ENCODE measurements at places on chromosomes 13 and 19.

DNA sequence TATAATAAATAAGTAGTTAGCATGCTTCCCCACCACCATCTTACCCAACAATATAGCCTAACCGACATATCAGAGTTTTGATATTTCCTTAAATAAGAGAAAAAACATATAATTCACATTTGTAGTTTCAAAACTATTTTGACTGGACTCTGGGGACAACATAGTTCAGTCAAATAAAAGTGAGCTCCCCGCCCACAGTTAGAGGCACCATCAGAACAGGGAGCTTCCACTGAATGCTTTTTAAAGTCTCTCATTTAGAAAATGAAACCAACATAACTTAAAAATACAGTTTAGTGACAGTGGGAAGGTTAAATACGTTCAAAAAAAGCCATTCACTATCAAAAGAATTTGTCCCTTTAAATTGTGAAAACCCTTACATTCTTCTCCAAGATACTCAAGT lies 92.8 kb downstream of the EPSTI1 start:
- DNase-seq: no peak

GRCh38 chr13:106109391-106109791 lies 426.1 kb downstream of the EFNB2 start:
- no peak for DNase-seq

DNA sequence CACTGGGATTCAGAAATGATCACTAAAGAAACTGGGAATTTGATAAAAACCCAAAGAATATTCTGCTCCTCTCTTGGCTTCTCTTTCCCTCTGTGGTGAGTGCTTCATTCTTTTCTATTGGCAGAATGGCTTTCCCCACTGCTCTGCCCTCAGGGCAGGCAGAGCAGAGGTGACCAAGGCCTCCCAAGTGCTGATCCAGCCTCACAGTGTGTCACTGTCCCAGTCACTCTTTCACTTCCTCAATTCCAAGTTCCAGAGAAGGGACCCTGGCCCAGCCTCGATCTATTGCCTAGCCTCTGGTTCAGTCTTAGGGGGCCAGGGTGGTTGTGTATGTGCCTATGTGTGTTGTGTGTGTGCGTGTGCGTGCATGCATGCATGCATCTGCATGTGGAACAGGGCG lies 180.6 kb upstream of the TMTC4 start:
- no peak for DNase-seq

GRCh38 chr19:21835810-21836444 lies at the start of gene ZNF43:
Gene ZNF43 (minus strand): TSS chr19:21836182. CDS start chr19:21836038, 144 bp downstream.
- peak; percentile 43 for DNase-seq

- DNase-seq: no peak
Measured at GRCh38 chr19:7242601-7243258, 51.5 kb downstream of the INSR start.

- DNase-seq: no peak
Measured at GRCh38 chr19:56727677-56728076, 56.1 kb upstream of the ZNF835 start.

GRCh38 chr19:2016041-2016807 lies 710 bp upstream of the BTBD2 start:
- DNase-seq: no peak

- no peak for DNase-seq
Measured at GRCh38 chr13:47148543-47148942, 251.7 kb upstream of the HTR2A start.

DNA sequence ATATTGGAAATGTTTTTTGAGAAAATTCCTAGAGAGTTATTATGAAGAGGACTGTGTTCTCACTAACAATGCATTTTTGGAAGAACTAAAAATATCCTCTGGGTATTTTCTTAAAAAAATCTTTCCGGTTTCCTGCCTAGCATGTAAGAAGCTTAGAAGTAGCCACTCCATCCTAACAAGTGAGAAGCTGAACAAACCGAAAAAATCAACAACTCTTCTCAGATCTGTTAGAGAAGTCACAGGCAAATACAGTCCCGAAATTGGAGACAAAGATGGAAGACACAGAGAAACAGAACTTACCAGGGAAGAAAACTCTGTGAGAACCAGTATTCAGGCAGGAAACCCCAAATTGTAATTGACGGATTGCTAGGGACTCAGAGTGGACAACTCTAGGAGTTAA lies 173.0 kb downstream of the KLF12 start:
- no peak for DNase-seq

DNA sequence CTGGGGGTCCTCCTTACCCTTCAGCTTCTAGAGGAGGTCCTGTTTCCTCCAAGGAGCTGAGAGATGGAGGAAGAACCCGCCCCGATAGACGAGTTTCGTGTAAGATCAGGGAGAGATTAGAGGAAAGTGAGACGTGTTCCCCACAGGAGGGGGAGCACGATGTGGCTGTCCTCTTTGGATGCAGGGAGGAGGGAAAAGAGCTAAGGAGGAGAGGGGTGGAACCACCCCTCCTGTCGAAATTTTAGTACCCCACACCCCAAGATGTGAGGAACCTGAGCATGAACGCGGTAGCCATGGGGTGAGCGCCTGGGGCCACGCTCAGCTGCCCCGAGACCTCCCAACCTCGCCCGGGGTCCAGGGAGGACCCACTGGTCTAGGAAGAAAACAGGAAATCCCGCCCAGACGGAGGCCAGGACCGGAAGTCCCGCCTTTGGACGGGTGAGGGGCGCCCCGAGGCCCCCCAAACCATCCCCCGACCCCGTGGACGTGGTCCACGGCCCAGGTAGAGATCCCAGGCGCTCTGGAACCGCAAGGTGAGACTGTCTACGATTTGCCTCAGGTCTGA lies 1.2 kb downstream of the AKT1S1 start:
- no peak for DNase-seq

DNA sequence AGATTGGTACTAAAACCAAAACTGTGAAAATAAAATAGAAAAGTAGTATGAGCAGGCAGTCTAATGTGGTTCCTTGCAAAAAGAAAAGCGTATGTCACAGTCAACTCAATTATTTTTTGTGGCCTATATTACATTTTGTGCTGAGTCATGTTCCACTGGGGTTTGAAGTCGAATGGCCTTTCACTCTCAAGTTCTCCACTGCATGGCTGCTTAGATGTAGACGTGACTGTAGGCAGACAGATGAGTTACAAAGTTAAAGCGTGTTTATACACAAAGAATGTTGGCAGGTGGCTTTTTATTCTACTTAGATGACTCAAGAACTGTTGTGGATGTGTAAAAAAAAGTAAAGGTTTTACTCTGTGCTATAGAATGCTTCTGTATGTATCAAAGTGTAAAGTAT lies 133.9 kb downstream of the SLITRK6 start:
- DNase-seq: no peak

DNA sequence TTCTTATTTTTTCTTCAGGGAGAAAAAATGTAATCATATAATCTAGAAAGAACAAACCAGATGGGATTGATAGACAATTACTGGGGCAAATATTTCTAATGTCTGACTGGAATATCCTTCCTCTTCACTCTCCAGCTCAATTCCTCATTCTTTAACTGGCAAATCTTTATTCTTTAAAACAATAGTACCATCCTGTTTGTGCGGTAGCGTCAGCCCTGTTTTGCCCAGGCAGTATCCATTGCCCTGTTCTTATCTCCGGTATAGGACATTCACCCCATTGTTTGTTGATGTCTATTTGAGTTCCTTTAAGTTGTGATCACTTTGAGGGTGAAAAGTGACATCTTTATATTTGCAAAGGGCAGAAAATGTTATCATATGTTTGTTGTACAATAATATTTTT lies 185.4 kb downstream of the POSTN start:
- no peak for DNase-seq

DNA sequence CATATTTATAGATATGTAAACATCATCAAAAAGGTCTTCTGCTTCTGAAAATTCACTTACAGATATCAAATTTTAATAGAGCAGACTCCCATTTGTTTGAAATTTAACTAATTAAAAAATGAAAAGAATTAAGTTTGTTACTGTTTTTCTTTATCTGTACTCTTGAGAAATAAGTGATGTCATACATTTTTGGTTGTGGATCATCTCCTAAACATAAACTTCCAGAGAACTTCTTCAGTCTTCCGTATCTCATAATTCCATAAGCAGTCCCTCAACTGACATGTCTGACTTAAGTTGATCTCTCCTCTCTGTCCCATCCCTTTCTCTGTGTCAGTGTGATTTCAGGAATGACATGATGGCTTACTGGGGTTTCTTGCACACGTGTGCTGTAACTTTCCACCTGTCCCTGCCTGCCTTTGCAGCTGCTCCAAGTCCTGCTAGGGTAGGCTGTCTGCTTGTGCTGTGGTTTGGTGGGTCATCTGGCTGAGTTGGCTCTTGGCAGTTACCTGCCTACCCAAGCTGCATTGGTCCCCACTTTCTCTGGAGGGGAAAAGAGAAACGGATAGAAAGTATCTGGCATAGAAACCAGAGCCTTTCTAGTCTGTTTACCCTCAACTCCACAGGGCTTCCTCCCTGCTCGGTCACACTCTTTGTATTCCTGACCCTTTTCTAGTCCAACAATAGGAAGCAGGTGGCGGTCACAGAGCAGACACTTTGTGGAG lies 127.1 kb downstream of the GGACT start:
- no peak for DNase-seq

DNA sequence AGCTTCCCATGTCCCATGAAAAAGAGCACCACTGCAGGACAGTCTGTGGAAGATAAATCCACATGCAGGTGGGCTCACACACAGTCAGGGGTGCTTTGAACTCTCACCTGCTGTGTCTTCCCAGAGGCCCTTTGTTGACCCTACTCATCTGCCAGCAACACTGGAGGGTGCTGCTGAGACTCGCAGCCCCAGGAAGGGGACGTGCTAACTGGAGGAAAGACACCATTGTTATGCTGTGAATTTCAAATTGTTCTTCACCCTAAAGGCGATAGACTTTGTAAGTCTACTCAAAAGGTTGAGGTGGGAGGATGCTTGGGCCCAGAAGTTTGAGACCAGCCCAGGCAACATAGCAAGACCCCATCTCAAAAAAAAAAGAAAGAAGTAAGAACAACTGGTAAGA lies 107.3 kb upstream of the SERP2 start:
- DNase-seq: no peak

GRCh38 chr19:42441049-42441445 lies 1.7 kb downstream of the CXCL17 start:
- DNase-seq: no peak

DNA sequence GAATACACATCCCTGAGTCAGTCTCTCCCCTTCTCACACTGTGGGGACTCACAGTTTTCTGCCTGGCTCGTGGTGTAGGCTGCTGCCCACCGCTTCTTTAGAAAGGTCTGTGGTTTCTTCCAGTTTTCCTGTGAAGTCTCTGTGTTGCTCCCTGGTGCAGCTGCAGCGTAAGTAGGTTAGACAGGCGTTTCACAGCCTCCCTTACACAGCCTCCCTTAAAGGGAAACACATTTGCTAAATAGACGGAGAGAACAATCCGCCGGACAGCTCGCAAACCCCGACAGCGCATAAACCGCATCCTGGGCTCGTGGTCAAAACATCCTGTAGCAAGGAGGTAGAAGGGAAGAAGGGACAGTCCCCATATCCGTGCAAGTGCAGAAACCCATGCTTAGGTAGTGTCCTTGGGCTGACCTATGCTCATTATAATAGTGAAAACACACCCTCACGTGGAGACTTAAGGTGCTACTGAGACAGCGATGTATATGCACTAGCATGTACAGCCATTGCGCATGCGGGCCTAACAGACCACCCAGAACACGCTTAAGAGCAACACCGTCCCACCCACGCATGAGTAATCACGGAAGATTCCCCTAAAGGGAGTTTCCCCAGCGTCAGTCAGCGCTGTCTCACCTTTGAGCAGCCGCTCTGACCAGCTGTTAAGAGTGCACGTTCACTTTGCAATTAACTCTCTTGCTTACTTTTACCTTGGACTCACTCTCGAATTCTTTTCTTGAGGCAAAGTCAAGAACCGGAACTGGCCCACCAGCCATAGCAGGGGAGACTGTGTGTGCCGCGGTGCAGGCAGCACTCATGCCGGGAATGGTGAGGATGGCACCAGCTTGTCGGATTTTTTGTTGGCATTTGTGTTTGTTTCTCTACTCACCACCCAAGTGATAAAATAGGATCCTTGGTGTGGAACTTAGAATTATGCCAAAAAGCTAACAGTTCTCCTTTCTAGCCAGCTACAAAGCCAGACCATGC lies 16.6 kb downstream of the SIGLEC8 start:
- no peak for DNase-seq

DNA sequence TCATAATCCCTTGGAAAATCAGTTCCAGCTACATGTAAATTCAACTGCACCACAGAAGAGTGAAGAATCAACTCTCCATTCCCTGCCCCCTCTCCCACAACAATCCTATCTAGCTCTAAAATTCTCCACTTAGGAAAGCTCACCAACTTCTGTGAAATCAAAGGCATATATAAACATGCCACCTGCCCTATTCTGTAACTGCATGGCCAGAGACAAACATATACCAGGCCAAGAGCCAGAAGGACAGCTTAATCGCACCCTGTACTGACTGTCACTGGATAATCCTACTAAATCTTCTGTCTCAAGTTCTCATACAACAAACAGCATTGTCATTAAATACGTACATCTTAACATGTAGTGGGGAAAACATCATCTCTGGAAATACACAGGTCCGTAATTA lies 58.2 kb upstream of the EEF1AKMT1 start:
- DNase-seq: no peak

DNA sequence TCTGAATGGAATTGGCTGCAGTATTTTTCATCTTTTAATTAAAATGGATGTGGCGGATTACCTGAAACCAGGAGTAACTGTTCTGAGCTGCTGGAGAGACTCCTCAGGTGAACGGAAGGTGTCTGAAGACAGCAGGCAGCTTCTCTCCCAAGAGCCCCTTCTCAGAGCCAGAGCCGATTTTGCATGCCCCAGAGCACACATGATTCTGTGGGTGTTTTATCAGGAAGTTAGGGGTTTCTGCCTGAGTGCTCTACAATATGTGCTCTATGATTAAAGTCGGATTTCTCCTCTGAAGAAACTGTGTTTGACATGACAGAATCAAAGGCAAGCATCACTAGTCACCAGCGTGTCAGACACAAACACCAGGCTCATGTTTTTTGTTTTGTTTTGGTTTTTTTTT lies 60.7 kb upstream of the MCF2L start:
- no peak for DNase-seq

GRCh38 chr13:66875264-66875663 lies 354.9 kb downstream of the PCDH9 start:
- no peak for DNase-seq

DNA sequence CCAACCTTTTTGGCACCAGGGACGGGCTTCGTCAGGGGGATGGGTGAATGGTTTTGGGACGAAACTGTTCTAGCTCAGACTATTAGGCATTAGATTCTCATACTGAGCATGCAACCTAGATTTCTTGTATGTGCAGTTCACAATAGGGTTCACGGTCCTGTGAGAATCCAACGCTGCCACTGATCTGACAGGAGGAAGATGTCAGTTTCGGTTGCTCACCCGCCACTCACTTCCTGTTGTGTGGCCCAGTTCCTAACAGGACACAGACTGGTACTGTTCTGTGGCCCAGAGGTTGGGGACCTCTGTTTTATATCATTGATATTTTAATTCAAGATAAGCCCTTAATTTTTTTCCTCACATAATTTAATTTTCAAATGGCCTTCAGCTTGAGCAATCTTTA lies 26.7 kb upstream of the TDRD3 start:
- no peak for DNase-seq
